ENCODE measurements at places on chromosomes 5 and 9. TPM values are rescaled to one million over a fixed set of nuclear protein-coding genes. Genes with fewer than 3 reads are reported as not detected.

DNA sequence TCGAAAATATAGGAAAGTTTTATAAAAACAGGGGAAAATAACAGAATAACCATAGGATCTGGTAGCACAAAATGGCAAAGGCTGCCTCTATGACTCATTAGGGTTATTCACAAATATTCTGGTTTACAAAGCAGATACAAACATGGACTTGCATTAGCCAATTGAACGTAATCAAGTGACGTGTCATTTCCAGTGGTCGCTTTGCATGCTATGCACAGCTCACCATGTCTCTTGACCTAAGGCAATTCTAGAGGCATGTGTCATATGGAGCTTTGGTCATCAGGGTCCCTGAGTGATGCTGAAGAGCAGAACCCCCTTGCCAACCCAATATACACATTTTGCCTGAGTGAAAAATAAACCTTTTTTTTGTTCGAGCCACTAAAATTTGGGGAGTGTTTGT is 158.8 kb downstream of the TMEM161B start:
- H3K4me1 ChIP-seq, result no peaks in the 10 kb centered on the region
- no peaks in the 10 kb centered on the region for H3K36me3 ChIP-seq
- no peak for DNase-seq
- no peak overlapping the region for H3K4me3 ChIP-seq
- no peak overlapping the region for H3K27ac ChIP-seq
- H3K27me3 ChIP-seq, result peaks cover 2% of the 10 kb centered on the region

DNA sequence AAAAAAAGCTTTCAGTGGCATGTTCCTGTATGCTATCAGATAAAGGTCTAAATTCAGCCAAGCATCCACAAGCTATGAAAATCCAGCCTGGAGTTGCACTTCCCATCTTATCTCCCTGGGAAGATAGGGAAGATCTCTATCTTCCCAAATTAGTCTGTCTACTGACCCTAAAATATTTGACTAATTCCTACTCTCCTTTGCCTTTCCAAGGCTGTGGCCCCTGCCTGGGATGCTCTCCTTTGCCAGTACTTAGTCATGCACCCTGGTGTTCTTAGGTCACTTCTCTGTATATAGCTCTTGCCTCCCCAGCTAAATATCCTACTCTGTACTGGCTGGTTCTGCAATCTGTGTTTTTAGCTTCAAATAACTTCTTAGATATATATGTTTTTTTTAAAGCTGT is 44.0 kb upstream of the PLPP1 start:
- peaks cover 2% of the 10 kb centered on the region for H3K36me3 ChIP-seq
- peaks cover 59% of the 10 kb centered on the region for H3K4me1 ChIP-seq

DNA sequence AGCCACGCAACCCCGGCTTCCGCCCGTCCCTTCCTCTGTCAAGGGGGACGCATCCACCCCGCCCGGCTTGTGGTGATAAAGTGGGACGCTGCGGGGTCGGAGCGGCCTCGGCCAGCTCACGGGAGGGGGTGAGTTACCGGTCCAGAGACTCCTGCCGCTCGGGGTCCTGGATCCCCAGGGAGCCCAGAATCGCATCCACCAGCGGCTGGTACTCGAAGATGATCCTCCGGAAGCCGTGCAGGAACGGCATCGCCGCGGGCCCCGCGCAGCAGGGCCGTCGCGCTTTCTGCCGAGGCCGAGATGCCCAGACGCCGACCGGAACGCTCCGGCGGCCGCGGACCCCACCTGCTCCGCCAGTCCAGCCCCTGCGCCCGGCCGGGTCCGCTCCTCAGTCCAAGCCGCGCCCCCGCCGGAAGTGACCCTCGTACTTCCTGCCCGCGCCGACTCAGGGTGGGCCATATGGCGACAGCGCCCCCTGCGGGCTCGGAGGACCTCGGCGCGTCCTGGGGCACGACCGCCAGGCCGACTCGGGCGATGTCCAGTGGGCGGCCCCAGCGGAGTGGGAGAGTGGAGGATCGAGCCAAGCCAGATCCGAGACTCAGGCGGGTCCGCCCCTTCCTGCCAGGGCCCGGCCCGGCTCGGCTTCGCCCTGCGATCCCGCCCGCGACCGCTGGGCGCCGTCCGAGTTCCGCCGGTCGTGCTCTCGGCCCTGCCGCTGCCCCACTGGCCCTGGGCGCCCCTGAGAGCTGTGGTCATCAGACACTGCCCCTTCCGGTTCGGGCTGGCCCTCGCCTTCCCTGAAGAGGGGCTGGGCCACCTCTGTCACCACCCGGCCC is at the start of gene ASB6:
Gene ASB6, minus strand, starts transcription at position 402 of the 836 bp plus-strand sequence. Its CDS starts 152 bp downstream, at position 250.
- H3K36me3 ChIP-seq, result peaks cover 8% of the 10 kb centered on the region
- peak within 1 kb of the TSS; percentile 88 for H3K27ac ChIP-seq
- H3K4me3 ChIP-seq, result peak within 1 kb of the TSS; percentile 83
- DNase-seq, result peak; percentile 94
- H3K4me1 ChIP-seq, result peaks cover 19% of the 10 kb centered on the region
- no peaks in the 10 kb centered on the region for H3K27me3 ChIP-seq

DNA sequence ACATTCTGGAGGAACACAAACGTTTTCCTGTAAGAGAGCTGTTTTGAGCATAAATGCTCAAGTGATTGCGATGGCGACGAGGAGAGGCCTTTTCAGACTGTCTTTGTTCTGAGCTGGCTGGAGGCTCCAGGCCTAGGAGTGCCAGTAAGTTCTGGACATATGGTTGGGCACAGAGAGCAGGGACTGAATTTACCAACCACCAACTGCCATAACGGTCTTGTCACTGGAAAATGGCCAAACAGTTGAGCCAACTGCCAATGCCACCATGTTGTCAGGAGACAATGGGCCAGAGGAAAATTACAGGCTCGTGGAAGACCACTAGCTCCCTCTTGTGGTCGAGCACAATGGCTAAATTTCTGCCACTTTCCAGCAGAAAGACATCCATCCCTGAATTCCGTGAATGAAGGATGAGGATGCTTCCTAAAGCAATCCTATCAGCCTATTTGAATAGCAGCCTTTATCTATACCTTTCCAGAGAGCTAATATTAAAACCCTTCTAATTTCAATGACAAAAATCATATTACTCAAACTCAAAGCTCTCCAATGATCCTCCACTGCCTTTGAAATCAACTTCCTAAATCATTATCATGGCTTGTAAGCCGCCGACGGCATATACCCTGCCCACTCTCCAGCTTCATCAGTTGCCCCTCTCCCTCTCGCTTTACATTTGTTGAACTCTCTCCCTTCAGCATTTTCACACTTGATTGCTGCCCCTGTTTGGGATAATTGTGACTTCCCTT is 66.9 kb upstream of the GLIS3 start:
- no peaks in the 10 kb centered on the region for H3K36me3 ChIP-seq
- H3K4me1 ChIP-seq, result no peaks in the 10 kb centered on the region
- H3K27ac ChIP-seq, result no peak overlapping the region
- DNase-seq, result peak; percentile 36

- H3K4me1 ChIP-seq, result no peaks in the 10 kb centered on the region
- H3K27me3 ChIP-seq, result no peaks in the 10 kb centered on the region
- H3K4me3 ChIP-seq, result no peak overlapping the region
Observed at GRCh38 chr5:71943874-71944273, 163.4 kb upstream of the MAP1B start.

Gene CMYA5
- 0.40 TPM for total RNA-seq

DNA sequence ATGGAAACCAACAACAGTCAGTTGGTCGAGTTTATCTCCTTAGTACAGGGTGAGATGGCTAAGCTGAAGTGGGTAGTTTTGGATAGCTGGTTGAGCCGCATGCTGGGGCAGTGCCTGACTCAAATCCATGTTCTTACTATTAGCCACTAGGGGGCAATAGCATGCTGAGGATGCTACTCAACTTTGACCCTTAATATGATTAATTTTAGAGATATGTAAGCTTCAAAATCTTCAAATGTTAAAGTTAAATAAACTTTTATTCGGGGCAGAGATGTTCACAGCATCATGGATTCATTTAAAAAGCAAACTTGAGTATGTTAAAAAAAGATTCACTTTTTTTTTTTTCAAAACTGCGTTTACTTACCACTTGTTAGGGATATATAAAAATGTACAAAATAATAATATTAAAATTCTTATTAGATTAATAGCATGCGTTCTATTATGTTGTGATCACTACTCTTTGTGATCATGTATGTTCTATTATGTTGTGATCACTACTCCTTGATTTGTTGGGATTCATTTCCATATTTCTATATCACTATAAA is 57.0 kb downstream of the C9orf153 start:
- H3K4me3 ChIP-seq, result no peak overlapping the region
- peaks cover 9% of the 10 kb centered on the region for H3K27me3 ChIP-seq
- peak; percentile 40 for DNase-seq
- H3K4me1 ChIP-seq, result peaks cover 4% of the 10 kb centered on the region
- H3K36me3 ChIP-seq, result no peaks in the 10 kb centered on the region
- H3K27ac ChIP-seq, result no peak overlapping the region

GRCh38 chr5:16592255-16592654 is 24.5 kb downstream of the RETREG1 start:
- H3K27ac ChIP-seq, result no peak overlapping the region
- H3K36me3 ChIP-seq, result peaks cover 64% of the 10 kb centered on the region
- no peak for DNase-seq
- peaks cover 12% of the 10 kb centered on the region for H3K4me1 ChIP-seq
- no peaks in the 10 kb centered on the region for H3K27me3 ChIP-seq
- H3K4me3 ChIP-seq, result no peak overlapping the region

Gene INSL6
- not detected for total RNA-seq

- DNase-seq, result no peak
- no peaks in the 10 kb centered on the region for H3K4me1 ChIP-seq
- H3K27me3 ChIP-seq, result peaks cover 3% of the 10 kb centered on the region
- H3K4me3 ChIP-seq, result no peak overlapping the region
Observed at GRCh38 chr5:116521173-116521872, 53.3 kb downstream of the SEMA6A start.

GRCh38 chr5:87885758-87886157 is 382.9 kb downstream of the TMEM161B start:
- no peaks in the 10 kb centered on the region for H3K4me1 ChIP-seq
- no peak for DNase-seq
- no peak overlapping the region for H3K27ac ChIP-seq
- H3K4me3 ChIP-seq, result no peak overlapping the region

GRCh38 chr5:6636293-6636692 is 3.1 kb downstream of the SRD5A1 start:
- H3K4me3 ChIP-seq, result no peak overlapping the region
- peaks cover 14% of the 10 kb centered on the region for H3K36me3 ChIP-seq
- peaks cover 19% of the 10 kb centered on the region for H3K4me1 ChIP-seq
- H3K27ac ChIP-seq, result no peak overlapping the region

GRCh38 chr9:78781681-78782080 is 484.8 kb downstream of the PSAT1 start:
- H3K36me3 ChIP-seq, result no peaks in the 10 kb centered on the region
- H3K27me3 ChIP-seq, result no peaks in the 10 kb centered on the region
- H3K4me3 ChIP-seq, result no peak overlapping the region
- no peak overlapping the region for H3K27ac ChIP-seq
- DNase-seq, result no peak

Gene SMIM23
- not detected for total RNA-seq

Gene IL3
- total RNA-seq, result not detected

GRCh38 chr9:106577121-106577520 is 285.8 kb upstream of the ZNF462 start:
- no peaks in the 10 kb centered on the region for H3K27me3 ChIP-seq
- DNase-seq, result no peak
- no peaks in the 10 kb centered on the region for H3K4me1 ChIP-seq
- no peaks in the 10 kb centered on the region for H3K36me3 ChIP-seq
- no peak overlapping the region for H3K27ac ChIP-seq

GRCh38 chr5:158922816-158923215 is 176.9 kb downstream of the EBF1 start:
- no peak overlapping the region for H3K27ac ChIP-seq
- H3K36me3 ChIP-seq, result no peaks in the 10 kb centered on the region
- no peak for DNase-seq
- no peak overlapping the region for H3K4me3 ChIP-seq
- H3K4me1 ChIP-seq, result no peaks in the 10 kb centered on the region

- no peaks in the 10 kb centered on the region for H3K36me3 ChIP-seq
- no peaks in the 10 kb centered on the region for H3K4me1 ChIP-seq
- H3K27me3 ChIP-seq, result no peaks in the 10 kb centered on the region
- no peak overlapping the region for H3K4me3 ChIP-seq
Observed at GRCh38 chr9:118459913-118460312, 755.7 kb downstream of the TLR4 start.

Gene RELL2
- total RNA-seq, result 37.1 TPM

Gene PCDHGA1
- not detected for total RNA-seq

DNA sequence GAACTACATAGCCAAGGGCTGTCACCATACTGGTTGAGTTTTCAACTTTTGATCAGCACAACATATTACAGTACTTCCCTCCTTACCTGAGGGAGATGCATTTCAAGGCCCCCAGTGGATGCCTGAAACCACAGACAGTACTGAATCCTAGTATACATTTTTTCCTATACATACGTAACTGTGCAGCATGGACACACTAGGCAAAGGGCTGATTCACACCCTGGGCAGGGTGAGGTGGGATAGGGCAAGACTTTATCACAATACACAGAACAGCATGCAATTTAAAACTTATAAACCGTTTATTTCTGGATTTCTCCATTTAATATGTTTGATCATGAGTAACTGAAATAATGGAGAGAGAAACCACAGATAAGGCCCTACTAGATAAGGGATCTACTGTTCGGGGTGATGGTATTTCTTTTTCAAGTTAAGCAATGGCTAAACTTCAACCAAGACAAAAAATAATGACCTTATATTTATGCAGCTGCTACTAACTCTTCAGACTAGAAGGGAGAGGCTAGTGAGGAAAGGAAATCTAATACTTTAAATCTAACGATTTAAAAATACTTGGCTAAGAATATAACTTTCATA is 186.9 kb upstream of the GNA14 start:
- DNase-seq, result no peak
- H3K4me1 ChIP-seq, result peaks cover 4% of the 10 kb centered on the region
- H3K36me3 ChIP-seq, result peaks cover 2% of the 10 kb centered on the region
- H3K27me3 ChIP-seq, result no peaks in the 10 kb centered on the region
- H3K27ac ChIP-seq, result no peak overlapping the region
- no peak overlapping the region for H3K4me3 ChIP-seq

Gene SEMA4D
- 321 TPM for total RNA-seq

Gene PCDHGA8
- not detected for total RNA-seq

DNA sequence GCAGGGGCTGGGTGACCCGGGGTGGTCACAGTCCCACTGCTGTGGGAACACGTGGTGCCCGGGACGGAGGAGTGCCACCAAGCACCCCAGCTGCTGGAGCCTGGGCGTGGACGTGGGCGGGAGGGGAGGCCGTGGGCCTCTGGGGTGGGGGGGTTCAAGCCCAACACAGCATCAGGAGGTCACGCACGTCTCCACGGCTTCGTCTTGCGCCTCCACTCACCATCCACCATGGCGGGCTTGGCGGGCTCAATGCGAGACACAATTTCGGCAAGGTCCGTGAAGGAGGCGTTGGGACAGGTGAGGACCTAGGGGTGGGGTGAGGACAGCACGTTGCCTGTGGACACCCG is 2.2 kb upstream of the NSMF start:
- no peaks in the 10 kb centered on the region for H3K27me3 ChIP-seq
- DNase-seq, result no peak
- peak overlapping the region; percentile 97 for H3K27ac ChIP-seq
- peaks cover 34% of the 10 kb centered on the region for H3K4me1 ChIP-seq
- peaks cover 6% of the 10 kb centered on the region for H3K36me3 ChIP-seq
- no peak overlapping the region for H3K4me3 ChIP-seq
